ENCODE measurements at places on chromosomes 1 and 21.

GRCh38 chr1:45656573-45657226, 29.6 kb downstream of the GPBP1L1 start:
- DNase-seq = no peak

DNA sequence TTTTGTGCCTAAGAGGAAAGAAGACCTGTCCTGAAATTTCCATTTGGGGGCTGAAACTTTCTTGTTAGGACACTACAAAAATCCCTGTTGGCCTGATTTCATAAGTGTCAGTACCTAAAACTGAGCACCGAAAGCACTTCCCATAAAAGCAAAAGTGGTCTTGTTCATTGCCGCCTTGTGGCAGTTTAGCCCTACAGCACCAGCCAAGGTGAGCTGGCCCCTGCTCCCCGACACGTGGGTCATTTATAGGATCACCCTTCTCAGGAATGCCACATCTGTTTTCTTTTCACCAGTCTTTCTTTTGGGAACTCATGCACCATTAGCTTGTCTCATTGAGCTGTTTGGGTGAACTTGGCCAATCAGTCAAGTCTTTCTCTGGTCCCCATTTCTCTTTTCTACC, 155.8 kb upstream of the KAZN start:
- DNase-seq = no peak

DNA sequence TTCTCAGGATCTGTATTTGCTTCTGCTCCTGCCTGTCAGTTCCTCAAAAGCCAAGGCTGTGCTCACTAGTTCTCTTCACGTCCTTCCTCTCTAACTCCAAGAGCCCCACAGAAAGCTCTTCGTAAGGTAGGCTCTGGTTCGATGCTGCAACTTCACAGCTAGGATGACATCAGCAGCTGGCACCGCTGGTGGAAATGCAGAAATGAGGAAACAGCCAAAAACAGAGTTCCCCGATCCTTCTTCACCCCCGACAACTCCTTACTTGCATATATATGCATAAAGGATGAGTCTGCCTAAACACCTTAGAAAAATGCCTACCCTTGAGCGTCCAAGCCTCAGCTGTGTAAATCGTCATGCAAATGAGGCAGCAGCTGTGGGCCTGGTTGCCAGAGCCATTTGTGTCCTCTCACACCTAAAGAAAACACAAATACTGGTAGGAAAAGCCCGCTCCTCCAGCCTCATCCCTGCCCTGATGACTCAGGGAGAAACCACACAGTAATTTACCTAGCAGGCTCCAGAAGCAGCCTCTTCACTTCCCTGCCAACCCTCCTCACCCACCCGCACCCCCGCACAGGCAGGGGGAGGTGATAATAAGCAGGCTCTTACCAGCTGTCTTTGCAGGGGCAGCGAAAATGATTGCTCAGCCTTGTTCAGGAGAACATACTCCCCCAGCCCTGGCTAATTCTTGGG, 28.2 kb downstream of the BATF3 start:
- DNase-seq = no peak

- DNase-seq = no peak
Observed at GRCh38 chr1:2543543-2544092, 12.6 kb upstream of the TNFRSF14 start.

- no peak for DNase-seq
Observed at GRCh38 chr1:40630488-40631223, 34.8 kb downstream of the RIMS3 start.

DNA sequence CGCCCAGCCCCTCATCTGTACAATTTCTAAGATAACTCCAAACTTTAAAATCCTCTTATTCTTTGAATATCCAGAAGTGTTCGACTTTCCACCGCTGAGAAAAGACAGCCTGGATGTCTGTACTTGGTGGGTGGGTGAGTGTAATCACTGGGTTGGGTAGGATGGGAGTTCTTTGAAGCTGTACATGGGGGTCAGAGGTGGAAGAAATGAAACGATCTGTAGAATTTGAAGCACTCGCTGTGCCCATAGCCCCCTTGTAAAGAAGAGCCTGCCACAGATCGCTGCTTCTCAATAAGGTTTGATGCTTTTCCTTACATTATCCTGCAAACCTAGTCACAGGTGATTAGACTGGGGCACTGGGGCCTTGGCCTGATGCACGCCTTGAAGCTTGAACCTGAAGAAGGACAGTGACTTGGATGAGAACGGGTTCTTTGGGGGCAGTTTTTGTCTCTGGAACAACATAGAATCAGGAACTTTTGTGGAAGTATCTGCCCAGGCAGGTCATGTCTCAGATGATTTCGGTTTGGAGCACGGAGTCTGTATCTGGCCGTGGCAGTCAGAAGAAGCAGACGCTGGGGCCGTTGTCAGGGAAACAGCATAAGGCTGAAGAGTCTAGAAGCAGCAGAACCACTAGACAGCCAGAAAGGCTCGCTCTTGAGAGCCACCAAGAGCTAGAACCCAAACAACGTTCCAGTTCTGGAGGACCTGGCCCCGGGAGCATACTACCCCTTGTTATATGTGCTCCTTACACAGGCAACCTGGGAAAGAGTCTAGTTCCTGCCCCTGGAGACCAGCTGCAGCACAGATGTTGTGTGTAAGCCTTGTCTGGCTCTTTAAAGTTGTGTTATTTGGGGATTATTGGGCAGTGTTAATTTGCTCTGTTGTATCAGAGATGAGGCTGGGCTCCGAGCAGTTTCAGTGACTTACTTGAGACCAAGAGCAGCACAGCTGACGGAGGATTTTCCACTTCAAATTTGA, 45.1 kb upstream of the SCCPDH start:
- peak; percentile 30 for DNase-seq

DNA sequence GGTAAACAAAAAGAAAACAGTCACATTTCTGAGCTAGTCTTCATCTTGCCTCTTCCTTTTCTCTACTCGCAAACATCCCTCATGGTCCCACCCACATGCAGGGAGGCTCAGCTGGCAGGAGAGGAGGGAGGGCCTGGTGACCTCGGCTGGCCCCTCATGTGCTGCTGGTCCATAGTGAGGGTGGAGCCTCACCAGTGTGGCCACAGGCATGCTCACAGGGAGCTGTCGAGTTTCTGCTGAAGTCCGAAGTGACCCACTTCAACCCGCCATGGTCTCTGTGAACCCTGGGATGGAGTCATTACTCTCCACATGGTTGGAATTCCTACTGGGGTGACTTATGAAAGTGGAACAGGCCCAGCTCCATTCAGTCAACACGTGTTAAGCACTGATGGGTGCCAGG, 253.4 kb downstream of the RHOU start:
- no peak for DNase-seq

GRCh38 chr1:153390938-153391710, at the start of gene S100A8:
TSS of gene S100A8 (minus strand) at chr1:153391073. CDS start at chr1:153390535, 538 bp downstream.
- DNase-seq = no peak

DNA sequence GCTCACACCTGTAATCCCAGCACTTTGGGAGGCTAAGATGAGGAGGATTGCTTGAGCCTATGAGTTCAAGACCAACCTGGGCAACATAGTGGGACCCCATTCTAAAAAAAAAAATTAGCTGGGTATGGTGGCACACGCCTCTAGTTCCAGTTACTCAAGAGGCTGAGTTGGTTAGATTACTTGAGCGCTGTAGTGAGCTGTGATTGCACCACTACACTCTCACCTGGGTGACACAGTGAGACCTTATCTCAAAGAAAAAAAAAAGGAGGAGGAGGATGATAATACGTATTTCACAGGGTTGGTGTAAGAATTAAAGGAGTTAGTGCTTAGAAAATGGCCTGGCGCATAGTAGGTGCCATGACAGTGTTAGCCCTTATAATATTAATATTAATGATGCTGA, 144.1 kb downstream of the PLXNA2 start:
- DNase-seq = no peak

DNA sequence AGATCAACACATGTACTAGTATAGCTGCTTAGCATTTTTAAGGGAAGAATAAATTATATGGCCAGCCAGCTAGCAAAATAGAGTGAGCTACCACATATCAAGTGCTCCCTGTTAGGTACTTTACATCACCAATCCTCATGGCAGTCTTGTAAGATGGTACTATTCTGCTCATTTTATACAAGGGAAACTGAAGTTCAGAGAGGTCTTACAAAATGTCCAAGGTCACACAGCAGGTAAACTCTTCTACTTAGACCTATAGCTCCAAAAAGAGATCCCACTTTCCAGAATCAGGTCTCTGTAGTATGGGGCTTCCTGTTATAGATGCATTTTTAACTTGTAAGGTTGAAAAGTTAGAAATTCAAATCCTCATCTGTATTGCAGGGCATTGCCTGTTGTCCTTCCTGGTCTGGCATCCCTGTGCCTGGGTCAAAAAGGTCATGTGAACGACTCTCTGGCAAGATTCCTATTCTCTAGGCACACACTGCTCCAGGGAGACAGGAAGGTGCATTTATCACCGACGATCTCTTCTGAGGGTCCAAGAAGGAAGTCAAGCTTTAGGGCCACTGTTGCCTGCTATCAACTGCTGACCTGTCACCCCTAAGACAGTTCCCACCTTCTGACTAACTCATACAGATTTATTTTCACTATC, 41.1 kb downstream of the TRIT1 start:
- no peak for DNase-seq

GRCh38 chr21:40386294-40386911, 460.6 kb downstream of the DSCAM start:
- DNase-seq = peak; percentile 78

DNA sequence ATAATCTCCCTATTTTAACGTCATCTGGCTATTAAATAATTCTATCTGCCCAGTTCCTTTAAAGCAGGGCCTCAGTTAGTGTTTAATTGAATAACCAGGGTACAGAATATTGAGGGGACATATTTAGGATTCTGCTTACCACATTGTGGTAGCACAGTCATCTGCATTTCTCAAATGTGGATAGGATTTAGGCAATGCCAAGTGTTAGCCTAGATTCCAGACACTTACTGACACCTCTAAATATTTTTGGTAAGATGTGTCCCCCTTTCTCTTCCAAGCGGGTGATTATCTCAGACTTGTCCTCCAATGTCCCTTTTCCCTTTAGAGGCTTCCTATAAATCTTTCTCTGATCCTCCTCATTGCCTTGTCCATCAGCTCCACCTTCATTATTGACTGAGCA, 160.8 kb upstream of the HOOK1 start:
- no peak for DNase-seq

- DNase-seq = no peak
Observed at GRCh38 chr1:54510715-54511270, 37.2 kb upstream of the ACOT11 start.

GRCh38 chr1:244237445-244237844, 186.4 kb downstream of the ZBTB18 start:
- no peak for DNase-seq

GRCh38 chr1:161200992-161201835, 953 bp upstream of the NDUFS2 start:
- DNase-seq = no peak

DNA sequence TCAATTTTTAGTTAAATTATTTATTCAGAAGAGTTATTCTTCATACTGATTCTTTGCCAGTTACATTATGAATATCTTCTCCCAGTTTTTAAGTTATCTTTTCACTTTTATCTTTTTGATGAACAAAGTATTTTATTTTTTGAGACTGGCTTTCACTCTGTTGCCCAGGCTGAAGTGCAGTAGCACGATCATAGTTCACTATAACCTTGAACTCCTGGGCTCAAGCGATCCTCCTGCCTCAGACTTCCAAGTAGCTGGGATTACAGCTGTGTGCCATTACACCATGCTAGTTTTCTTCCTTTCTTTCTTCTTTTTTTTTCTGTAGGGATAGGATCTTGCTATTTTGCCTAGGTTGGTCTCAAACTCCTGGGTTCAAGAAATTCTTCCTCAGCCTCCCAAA, 3.5 kb downstream of the GORAB start:
- no peak for DNase-seq

DNA sequence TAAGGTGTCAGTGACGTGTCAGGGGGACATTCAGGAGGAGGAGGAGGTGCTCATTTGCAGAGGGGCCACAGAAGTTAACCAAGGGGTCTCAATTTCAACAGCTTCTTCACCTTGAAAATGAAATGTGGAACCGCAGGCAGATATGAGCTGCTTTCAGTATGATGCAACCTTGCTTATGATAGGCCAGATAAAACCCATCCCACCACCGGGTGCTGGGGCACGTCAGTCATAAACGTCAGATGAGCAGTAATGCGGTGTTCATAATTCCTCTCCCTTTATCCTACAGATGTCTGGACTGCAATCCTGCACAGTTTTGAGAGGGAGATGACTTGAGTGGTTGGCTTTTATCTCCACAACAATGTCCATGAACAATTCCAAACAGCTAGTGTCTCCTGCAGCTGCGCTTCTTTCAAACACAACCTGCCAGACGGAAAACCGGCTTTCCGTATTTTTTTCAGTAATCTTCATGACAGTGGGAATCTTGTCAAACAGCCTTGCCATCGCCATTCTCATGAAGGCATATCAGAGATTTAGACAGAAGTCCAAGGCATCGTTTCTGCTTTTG, 1.7 kb downstream of the PTGFR start:
- DNase-seq = no peak

DNA sequence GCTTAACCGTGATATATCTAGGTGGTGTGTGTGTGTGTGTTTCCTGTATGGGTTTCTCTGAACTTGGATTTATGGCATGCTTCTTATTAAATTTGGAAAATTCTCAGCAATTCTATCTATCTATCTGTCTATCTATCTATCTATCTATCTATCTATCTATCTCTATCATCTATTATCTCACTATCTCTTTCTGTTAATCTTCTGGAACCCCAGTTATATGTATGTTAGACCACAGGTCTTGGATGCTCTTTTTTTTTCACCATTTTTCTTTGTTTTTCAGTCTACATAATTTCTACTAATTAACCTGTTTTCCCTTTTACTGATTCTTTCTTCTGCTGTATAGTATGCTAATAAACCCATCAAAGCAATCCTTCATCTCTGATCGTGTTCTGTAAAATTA, 538.0 kb downstream of the PTPRU start:
- DNase-seq = no peak

DNA sequence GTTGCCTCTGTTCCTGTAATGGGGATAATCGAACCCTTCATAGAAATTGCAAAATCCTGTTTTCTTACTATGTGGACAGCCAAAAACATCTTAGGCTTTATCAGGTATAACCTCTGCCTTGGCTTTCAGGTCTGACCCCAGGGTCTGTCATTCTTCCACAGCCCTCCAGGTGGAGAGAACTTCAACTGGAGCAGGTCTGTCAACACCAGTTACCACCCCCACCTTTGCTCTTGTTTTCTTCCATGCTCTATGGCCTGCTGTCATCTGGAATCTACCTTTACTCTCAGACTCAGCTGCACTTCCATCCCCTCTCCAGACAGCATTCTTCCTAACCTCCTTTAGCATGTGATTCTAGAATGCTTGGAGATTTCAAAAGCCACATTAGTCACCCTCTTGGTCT, 10.4 kb upstream of the GJA9 start:
- DNase-seq = no peak

DNA sequence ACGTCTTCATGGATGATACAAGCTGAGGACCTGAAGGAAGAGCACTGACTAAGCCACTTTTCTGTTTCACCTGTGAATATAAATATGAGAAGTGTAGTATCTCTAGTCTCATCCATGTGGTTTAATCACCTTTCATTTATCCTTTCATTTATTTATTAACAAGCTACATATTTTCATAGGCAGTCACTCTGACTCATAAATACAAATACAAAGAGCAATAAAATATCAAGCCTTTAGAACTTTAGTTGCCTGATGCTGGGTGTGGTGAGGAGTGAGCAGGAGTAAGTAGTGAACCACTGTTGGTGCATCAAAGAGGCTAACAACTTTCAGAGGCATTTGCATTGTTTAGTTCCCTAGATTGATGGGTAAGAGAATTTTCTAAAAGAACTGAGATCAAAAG, 269.0 kb upstream of the C1orf87 start:
- no peak for DNase-seq
